Activated T-cell treated with anti-CD3 and anti-CD28 coated beads for 4 hours (primary cell): ENCODE measurements at places on chromosomes 3 and 15.

DNA sequence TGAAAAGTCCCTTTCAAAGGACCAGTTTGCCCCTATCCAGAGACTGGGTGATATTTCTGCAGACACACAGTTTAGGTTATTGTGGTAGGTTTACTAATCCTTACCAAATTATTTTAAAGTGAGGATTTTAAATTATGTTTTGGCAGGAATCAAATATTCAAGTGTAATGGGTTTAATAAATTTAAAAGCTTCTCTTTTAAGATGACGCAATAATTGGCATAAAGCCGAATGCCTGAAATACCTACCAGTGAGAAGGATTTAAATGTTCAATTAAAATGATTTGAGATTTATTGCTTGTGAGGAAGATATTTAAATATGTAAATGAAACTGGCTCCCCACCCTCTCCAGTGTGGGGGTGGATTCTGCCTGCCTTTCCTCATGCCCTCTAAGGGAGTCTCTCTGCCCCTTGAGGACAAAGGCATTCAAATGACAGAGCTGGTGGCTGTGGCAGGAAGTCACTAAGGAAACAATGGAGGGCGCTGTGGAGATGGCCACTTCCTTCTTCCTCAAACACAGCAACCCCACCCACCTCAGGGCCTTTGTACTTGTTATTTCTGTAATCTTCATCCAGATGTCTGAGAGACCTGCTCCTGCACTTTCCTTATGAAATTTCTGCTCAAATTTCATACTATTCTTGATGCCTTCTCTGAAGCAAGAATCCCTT, 131.7 kb downstream of the TNIK start:
- DNase-seq: peak; percentile 6

DNA sequence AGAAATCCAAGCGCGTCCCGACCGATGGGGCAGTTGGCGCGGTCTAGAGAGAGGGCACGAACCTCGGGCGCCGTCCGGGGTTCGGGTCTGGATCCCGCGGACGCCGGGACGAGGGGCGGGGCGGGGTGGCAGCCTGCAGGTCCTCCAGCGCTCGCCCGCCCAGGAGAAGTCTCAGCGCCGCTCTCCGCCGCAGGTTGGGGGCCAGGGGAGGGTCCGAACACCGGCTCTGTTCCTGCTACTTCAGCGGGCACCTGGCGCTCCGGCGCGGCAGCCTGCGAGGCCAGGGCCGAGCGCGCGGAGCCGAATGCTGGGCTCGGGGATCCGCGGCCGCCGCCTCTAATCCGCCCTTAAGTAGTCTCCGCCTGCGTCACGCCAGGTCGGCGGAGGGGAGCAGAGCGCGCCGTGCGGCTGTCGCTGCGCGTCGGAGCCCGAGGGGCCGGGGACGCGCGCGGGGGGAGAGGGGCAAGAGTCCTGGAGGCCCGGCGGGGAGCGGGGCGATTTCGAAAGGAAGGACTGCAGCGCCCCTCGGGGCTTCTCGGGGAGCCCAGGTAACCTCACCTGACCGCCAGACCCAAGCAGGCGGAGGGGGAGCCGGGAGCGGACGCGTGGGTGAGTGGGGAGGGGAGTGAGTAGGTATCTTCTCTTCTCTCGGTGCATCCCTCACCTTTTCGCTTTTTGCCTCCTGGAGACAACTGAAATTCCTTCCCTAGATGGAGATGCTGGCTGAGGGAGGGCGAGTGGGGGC, at the start of gene GJD2:
Gene GJD2, minus strand, starts transcription at position 325 of the 745 bp plus-strand sequence. CDS start 510 bp downstream, outside the sequence.
- no peak for DNase-seq

DNA sequence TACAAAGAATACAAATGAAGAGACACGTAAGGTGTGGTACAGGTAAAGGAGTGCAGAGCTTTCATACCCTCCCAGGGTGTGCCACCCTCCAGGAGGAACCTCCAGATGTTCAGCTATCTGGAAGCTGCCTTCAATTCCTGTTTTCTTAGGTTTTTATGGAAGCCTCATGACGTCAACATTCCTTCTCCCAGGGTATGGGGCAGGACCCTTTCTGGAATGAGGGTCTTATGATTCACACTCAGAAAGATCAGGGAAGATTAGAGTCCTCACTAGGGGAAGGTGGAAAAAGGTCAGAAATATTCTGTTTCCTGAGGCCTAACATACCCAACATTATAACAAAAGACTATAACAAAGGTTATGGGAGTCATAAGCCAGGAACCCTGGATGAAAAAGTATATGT, 99.8 kb upstream of the PLCL2 start:
- DNase-seq: no peak

GRCh38 chr3:105083945-105084344, 282.8 kb upstream of the ALCAM start:
- no peak for DNase-seq

GRCh38 chr3:105812194-105812586, 56.6 kb downstream of the CBLB start:
- no peak for DNase-seq

DNA sequence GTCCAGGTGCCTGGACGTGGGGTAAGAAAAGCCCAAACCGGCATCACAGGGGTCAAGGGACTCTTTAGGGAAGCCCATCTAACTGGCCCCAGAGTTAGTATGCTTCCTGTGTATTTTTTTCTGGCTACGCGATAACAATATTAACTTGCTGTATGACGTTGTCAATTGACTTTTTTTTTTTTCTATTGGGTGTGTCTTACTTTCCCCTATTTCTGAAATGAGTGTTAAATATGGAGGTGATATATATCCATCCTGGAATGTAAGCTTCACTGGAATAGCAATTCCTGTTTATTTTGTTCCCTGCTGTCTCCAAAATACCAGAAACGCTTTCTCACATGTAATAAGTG, 598 bp upstream of the GMNC start:
- DNase-seq: no peak

GRCh38 chr15:38076786-38077185, 142.3 kb downstream of the TMCO5A start:
- DNase-seq: no peak

DNA sequence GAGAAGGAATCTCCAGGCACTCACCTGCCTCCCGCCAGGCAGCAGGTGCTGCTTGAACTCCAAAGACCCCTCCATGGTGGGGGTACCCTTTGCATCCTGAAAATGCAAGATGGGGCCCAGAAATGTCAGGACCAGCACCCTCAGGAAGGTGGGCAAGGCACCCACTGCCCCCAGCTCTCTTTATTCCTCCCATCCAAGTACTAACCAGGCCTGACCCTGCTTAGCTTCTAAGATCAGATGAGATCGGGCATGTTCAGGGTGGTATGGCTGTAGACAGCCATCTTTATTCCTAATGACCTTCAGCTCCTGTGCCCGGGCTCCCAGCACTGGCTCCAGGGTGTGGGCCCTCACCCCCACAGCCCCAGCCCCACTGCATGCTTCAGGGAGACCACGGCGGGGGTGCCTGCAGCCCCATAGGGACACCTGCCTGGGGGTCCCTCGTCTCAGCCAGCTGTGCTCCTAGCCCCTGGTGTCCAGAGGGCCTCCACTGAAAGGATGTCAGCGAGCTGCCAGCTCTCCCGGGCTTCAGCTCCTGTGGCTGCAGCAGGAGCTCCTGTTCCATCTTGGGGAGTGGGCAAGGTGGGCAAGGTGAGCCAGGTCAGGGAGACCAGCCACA, 13.2 kb downstream of the PLA2G4B start:
- DNase-seq: no peak

- DNase-seq: no peak
These were observed 23.9 kb upstream of the CDCP1 start for GRCh38 chr3:45170096-45170495.

GRCh38 chr3:53688066-53688465, 158.2 kb downstream of the CHDH start:
- DNase-seq: no peak

DNA sequence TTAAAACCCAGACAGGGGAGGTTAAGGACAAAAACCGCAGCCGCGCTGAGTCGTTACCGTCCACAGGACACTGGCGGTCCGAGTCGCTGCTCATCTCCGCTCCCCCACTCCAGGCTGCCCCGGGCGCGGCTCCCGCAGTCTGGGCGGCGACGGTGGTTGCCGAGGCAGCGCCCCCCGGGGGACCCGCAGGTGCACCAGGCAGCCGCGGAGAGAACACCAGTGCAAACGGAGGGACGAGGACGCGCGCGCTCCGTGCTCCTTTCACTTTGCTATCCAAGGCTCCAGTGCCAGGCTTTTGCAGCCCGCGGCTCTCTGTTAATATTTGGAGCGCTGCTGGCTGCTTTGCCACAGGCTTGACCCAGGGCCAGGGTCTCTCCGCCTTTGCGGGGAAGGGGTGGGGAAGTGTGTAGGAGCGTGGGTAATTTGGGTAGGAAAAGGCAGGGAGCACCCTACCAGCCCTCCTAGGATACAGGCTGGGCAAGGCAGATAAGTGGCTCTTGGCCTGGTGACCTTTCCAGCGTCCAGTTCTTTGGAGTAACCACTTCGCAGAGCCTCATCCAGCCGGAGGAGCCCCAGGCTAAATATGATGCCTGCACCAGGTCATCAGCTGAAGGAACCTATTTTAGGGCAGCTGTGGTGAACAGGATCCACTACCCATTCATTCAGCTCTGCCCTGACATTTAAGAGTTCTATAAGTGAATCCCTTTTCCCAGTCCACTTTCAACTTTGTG, at the start of gene GADL1:
Gene GADL1, minus strand, starts transcription at position 141 of the 731 bp plus-strand sequence. Its CDS starts 47 bp downstream, at position 94.
- DNase-seq: no peak

DNA sequence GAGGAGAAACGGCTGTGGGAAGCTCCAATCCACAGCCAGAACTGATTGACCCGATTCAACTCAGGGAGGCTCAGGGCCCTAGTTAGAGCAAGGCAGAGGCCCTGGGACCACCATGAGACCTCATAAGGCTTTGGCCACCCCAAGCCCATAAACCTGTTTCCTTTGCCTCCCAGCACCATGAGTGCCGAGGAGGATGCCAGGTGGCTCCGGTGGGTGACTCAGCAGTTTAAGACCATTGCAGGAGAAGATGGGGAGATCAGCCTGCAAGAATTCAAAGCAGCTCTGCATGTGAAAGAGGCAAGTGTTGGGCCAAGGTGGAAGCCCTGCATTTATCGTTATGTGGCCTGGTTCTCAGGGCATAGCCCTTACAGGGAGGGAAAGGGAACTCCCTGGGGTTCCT, 11.9 kb downstream of the NOX5 start:
- no peak for DNase-seq

DNA sequence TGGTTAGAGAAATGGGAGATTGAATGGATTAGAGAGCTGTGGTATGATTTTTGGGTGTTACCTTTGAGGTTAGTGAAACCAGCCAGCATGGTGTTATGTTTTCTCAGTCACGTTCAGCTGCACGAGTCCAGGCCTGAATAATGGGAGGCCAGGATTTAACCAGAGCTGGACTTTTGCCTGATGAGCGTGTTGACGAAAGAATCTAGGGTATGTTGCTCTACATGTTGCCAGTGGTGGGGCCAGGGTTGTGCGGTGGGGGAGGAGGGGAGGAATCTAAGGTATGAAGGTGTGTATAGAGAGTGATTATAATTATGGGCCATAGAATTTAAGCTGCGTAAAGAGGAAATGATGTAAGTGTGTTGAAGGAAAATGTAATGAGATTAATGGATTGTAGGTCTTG, 22.8 kb downstream of the MINDY2 start:
- DNase-seq: no peak

DNA sequence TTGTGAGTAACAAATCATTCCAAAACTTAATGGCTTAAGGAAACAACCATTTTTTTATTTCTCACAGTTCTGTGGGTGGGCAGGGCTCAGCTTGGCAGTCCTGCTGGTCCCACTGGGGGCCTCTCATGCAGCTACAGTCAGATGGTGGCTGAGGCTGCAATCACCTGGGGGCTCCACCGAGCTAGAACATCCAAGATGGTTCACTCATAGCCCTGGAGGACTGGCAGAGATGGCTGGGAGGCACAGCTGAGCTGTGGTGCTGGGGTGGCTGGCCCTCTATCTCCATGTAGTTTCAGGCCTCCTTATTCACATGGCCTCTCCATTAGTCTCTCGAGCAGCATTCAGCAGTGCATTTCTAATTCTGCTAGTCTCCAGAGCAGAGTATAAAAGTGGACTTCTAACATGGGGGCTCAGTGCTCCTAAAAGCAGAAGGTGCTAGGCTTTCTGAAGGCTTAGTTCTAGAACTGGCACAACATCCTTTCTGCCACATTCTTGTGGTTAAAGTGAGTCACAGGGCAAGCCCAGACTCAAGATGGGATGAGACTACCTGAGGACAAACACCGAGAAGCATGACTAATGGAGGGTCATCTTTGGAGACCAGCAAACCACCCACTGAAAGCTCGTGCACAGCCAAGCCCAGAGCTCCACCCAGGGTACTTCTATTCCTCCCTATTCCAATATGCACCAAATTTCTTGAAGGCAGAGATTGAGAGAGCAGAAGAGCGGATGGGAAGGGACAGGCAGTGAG, 6.3 kb downstream of the CAV3 start:
- no peak for DNase-seq
